ENCODE measurements at places on chromosomes 7 and 10.

- H3K27me3 ChIP-seq = no peaks in the 10 kb centered on the region
- H3K27ac ChIP-seq = peak overlapping the region; percentile 76
- peaks cover 44% of the 10 kb centered on the region for H3K4me1 ChIP-seq
- peaks cover 18% of the 10 kb centered on the region for H3K36me3 ChIP-seq
- peak; percentile 80 for DNase-seq
Observed at GRCh38 chr7:27171637-27172314, 2.3 kb downstream of the HOXA10 start.

GRCh38 chr7:36884351-36884750 is 160.1 kb upstream of the AOAH start:
- no peaks in the 10 kb centered on the region for H3K4me1 ChIP-seq
- H3K27me3 ChIP-seq = no peaks in the 10 kb centered on the region
- no peak overlapping the region for H3K4me3 ChIP-seq

DNA sequence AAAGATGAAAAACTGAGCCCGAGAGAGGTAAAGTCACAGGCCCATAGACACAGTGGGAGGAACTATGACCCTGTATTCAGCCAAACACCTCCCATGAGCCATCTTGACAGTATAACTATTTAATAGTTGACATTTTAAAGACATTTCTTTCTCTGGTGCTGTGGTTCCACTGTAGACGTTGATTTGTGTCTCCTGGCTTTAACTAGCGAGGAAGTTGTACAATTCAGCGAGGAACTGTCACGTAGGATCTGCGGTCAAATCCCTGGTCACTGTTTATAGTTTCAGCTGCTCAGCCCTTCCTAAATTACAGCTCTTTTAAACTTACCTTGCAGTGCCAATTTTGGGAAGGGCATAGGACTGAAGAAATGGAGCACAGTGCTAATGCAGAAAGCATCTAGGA is 7.1 kb upstream of the CELF2 start:
- no peak overlapping the region for H3K27ac ChIP-seq
- no peak for DNase-seq
- H3K4me3 ChIP-seq = no peak overlapping the region
- H3K36me3 ChIP-seq = no peaks in the 10 kb centered on the region

DNA sequence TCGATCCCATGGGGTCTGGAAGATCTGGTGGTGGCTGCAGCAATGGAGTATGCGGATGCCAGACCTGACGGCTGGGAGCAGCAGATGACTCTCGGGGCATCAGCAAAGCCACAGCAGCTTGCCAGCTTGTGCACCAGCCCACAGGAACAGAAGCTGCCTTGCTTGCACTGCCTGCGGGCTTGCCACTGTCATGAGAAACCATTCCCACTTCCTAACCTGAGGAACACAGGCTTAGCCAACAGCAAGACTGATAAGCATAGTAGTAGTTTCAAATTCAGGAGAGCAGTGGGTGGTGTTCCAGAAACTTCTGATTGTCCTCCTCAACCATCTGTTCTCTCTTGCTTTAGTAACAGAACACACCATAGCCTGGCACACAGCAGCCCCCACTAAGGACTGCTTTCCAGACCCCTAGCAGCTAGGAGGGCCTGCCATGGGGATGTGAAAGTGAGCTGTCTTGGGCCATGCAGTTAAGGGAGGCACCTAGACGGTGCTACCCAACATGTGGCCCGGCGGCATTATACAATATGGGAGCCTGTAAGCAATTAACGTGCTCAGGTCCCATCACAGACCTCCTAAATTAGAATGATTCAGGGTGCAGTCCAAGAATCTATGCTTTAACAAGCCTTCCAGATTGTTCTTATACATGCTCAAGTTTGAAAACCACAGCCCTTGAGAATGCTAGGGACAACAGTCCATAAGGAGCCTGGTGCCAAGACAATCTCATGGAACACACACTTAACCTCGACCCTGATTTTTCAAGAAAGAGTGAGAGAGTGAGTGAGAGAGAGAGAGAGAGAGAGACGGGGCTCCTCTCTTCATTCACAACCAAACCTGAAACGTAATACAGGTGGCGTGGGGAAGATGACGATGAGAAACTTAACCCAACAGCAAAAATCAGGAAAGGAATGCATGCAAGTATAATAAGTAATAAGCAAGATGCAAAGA is 7.1 kb downstream of the ANXA11 start:
- DNase-seq = no peak
- H3K27me3 ChIP-seq = no peaks in the 10 kb centered on the region

GRCh38 chr10:96494694-96495093 is 19.0 kb downstream of the TLL2 start:
- no peak for DNase-seq
- H3K36me3 ChIP-seq = no peaks in the 10 kb centered on the region

DNA sequence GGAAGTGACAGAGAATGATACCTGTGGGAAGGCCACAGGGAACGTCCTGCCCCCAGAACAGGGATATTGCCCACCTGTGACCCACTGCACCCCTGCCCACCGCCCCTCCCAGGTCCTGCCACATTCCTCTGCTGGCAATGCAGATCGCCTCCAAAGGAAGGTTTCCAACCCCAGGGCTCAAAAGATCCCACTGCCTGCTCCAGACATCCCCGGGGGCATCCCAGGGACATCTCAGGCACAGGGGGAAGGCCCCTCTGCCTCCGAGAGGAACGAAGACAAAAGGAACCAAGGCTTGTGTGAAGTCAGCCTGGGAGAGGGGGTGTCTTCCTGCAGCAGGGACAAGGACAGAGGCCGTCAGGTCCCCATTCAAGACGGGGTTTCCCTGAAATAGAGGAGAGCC is 28.5 kb downstream of the NUDT1 start:
- no peaks in the 10 kb centered on the region for H3K36me3 ChIP-seq
- H3K4me3 ChIP-seq = no peak overlapping the region
- peak; percentile 10 for DNase-seq
- no peaks in the 10 kb centered on the region for H3K4me1 ChIP-seq
- H3K27ac ChIP-seq = no peak overlapping the region

DNA sequence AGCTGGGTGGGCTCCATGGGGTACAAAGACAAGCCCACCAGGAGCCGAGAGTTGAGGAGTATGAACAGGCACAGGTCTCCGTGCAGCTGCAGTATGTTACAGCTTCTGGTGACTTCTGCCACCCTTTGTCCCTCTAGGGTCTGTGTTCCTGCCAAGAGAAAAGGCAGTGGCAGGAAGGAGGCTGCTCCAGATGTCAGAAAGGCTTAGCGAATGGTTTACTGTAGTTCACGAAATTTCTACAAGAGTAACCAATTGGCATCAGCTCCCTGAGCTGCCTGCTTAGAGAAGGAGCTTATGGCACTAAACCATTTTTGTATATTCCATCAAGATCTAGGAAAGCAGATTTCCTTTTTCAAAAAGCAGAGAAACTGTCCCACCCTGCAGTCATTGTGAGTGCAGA is 48.2 kb upstream of the TMEM72 start:
- H3K27ac ChIP-seq = no peak overlapping the region
- H3K27me3 ChIP-seq = peaks cover 2% of the 10 kb centered on the region
- H3K4me3 ChIP-seq = no peak overlapping the region
- no peaks in the 10 kb centered on the region for H3K36me3 ChIP-seq
- no peak for DNase-seq

DNA sequence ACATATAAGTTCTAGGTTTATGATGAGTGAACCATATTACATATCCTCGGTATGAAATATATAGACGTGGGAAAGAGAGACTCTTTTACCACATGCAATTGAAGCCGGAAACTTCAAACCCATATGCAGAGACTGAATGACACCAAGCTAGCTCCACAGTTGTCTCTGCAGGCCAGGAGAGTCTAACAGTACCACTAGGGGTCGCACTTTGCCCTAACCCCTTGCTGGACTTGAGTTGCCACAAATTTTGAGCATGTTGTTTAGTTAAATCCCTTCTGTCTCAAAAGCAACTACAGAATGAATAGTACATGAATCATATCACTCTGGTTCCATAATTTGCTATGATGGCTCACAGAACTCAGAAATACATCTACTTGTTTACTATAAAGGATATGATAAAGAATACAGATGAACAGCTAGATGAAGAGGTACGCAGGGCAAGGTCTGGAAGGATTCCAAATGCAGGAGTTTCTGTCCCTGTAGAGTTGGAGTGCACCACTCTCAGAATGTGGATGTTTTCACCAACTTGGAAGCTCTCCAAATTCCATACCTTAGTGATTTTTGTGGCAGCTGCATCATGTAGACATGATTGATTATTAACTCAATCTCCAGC is 112.4 kb upstream of the YAE1 start:
- peaks cover 2% of the 10 kb centered on the region for H3K27me3 ChIP-seq
- DNase-seq = peak; percentile 44
- H3K4me1 ChIP-seq = peaks cover 3% of the 10 kb centered on the region
- no peaks in the 10 kb centered on the region for H3K36me3 ChIP-seq
- H3K27ac ChIP-seq = no peak overlapping the region
- H3K4me3 ChIP-seq = no peak overlapping the region

DNA sequence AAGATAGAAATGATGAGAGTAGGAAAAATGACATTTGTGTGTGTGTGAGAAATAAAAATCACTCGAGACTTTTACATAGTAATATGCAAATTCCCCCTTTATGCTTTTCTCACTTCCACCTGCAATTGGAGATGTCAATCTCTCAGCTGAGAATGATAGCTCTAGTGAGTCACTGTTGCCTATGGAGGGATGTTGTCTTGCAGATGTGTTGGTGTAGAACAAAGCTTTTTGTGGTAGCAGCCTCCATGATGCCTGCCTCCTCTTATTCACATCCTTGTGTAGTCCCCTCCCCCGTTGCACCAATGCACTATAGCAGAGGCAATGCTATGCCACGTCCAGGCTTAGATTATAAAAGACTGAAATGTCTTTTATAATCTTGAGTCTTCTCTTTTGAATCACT is 33.8 kb downstream of the SPAG6 start:
- no peak overlapping the region for H3K27ac ChIP-seq
- H3K4me3 ChIP-seq = no peak overlapping the region
- no peak for DNase-seq
- H3K4me1 ChIP-seq = no peaks in the 10 kb centered on the region
- no peaks in the 10 kb centered on the region for H3K27me3 ChIP-seq

DNA sequence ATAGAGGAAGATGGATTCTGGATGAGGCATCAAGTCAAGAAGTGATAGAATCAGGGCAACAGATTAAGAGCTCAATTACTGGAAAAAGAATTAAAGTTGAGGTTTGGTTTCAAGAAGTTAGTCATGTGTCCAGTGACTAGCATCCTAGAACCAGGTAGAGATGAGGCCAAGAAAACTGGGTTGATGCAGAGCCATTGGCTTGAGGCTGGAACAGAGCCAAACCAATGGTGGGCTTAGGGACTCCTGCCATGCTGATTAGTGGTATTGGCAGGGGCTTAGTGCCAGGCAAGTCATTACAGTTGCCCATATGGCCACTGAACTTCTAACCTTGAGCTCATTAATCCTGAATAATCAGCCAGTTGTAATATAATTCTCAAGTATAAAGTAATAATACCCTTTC is 18.5 kb downstream of the ZNF277 start:
- no peaks in the 10 kb centered on the region for H3K4me1 ChIP-seq
- H3K36me3 ChIP-seq = no peaks in the 10 kb centered on the region
- no peak overlapping the region for H3K27ac ChIP-seq
- DNase-seq = no peak

GRCh38 chr10:70476249-70477035 is 2.1 kb upstream of the PALD1 start:
- no peak overlapping the region for H3K27ac ChIP-seq
- peaks cover 44% of the 10 kb centered on the region for H3K27me3 ChIP-seq
- DNase-seq = peak; percentile 83
- no peaks in the 10 kb centered on the region for H3K36me3 ChIP-seq
- no peaks in the 10 kb centered on the region for H3K4me1 ChIP-seq
- H3K4me3 ChIP-seq = no peak overlapping the region

DNA sequence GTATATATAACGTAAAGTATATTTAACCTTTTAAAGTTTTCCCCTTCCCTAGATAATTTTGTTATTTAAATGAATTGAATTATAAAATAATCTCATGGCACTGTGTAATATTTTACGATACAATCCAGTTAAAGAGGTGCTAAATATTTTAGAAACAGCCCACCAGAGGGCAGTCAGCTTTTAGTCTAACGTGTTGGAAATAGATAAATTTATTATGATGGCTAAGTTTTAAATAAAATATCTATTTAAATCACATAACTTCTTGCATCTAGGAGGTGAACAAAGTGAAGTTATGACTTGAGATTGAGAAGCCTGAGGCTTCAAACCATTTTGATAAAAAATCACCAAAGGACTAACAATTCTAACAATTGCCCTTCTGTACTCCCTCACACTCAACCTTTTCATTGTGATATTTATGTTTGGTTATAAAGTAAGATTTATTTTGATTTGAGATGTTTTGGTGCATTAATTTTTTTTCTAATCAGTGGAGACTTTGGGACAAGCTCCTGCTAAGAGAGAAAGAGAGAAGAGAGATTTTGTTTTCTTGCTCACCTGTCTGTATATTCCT is 171.5 kb upstream of the SP4 start:
- H3K4me3 ChIP-seq = no peak overlapping the region
- H3K36me3 ChIP-seq = no peaks in the 10 kb centered on the region
- H3K27ac ChIP-seq = no peak overlapping the region
- no peaks in the 10 kb centered on the region for H3K4me1 ChIP-seq
- peaks cover 16% of the 10 kb centered on the region for H3K27me3 ChIP-seq

DNA sequence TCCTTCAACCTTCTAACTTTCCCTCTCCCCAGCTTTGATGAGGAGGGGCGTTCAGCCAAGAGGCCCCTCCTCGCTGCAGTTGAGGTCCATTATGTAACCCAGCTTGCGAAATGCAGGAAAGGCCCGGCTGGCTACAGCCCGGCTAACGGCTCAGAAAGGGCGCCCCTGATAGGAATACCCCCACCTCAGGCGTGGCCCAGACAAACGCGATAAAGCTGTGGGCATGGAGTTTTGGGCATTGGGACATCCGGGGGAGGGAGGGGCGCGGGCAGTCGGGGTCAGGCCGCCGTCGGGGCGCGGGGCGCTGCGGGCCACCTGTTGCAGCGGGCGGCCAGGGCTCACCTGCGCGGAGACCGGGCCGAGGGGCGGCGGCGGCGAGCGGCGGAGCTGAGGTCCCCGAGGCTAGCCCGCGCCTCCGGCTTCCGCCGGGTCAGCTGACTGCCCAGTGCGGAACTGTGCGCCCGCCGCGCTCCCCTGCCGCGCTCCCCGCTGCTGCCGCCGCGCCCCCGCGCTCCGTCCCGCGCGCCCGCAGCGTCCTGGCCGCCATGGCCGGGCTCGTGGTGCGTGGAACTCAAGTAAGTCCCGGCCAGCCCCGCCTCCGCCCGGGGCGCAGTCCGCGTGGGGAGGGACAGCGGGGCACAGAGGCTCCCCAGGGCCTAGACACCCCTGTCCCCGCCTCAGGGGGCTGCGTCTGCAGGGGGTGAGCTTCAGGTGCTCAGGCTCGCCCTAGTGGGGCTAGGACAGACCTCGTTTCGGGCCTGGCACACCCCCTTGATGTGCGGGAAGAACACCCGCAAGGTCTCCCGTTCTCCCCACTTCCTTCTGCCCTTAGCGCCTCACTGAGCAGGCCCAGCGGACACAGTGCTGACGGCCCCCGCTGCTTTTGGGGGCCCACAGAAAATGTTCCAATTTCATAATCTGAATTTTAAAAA is at the start of gene LRMDA:
TSS of gene LRMDA (plus strand) at position 445 of the 932 bp plus-strand sequence.
- H3K4me1 ChIP-seq = peaks cover 15% of the 10 kb centered on the region
- no peak within 1 kb of the TSS for H3K27ac ChIP-seq
- no peaks in the 10 kb centered on the region for H3K27me3 ChIP-seq
- peak within 1 kb of the TSS; percentile 79 for H3K4me3 ChIP-seq

- no peaks in the 10 kb centered on the region for H3K36me3 ChIP-seq
- peak overlapping the region; percentile 70 for H3K27ac ChIP-seq
- H3K4me3 ChIP-seq = no peak overlapping the region
- no peak for DNase-seq
- peaks cover 51% of the 10 kb centered on the region for H3K4me1 ChIP-seq
- H3K27me3 ChIP-seq = no peaks in the 10 kb centered on the region
Observed at GRCh38 chr10:29316308-29317026, 27.6 kb downstream of the LYZL1 start.

GRCh38 chr10:35925493-35925892 is 283.4 kb upstream of the FZD8 start:
- no peak for DNase-seq
- H3K4me1 ChIP-seq = no peaks in the 10 kb centered on the region
- H3K36me3 ChIP-seq = no peaks in the 10 kb centered on the region
- no peaks in the 10 kb centered on the region for H3K27me3 ChIP-seq
- no peak overlapping the region for H3K27ac ChIP-seq
